ENCODE measurements at places on chromosomes 2 and 18.

DNA sequence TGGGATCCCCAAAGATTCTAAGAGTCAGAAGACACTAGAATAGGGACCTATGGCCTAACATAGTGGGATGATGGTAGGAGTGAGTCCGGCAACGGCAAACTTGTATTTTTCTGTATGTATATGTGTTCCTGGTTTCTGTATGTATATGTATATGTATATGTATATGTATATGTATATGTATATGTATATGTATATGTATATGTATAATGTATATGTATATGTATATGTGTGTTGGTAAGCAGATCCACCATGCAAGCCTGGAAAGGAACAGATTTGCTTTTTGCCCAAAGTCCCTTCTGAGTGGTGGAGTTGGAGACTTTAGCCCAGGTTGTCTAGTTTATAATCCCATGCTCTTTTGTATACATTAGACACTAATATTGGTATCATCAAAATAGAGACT, 46.6 kb downstream of the MFSD6 start:
- DNase-seq: no peak

DNA sequence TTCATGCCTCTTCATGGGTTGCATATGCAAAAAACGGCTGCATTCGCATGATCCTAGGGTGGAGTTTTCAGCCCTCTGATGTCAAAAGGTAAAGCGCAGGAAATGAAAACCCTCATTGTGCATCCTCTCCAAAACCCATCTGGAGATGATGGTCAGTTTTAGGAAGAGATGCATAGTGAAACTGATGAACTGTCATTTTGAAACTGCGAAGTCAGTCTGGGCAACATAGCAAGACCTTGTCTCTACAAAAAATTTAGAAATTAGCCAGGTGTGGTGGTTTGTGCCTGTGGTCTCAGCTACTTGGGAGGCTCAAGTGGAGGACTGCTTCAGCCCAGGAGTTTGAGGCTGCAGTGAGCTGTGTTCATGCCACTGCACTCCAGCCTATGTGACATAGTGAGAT, 2.5 kb upstream of the TTLL4 start:
- DNase-seq: no peak

- no peak for DNase-seq
These were observed 335.5 kb upstream of the SPRED2 start for GRCh38 chr2:65767946-65768345.

DNA sequence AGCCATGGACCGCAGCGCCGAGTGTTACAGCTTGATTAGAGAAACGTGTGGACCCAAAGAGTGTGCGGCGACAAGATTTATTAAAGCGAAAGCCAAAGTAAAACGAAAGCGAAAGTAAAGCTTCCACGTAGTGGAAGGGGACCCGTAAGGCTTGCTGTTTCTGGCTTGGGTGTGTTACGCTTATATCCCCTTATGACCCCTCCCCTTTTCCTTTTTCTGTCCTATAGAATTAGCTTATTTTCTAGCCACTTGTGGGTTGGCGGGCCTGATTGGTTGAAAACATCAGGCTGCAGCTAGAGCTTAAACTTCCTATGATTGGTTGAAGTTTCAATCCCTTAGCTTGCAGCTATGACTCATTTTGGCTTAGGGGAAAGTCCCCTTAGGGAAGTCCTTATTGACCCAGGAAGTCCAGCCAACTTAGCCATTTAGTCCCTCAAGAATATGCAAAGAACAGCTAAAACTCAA, 969.7 kb downstream of the DCDC2C start:
- DNase-seq: no peak

- DNase-seq: no peak
These were observed 36.2 kb upstream of the YES1 start for GRCh38 chr18:848062-848861.

DNA sequence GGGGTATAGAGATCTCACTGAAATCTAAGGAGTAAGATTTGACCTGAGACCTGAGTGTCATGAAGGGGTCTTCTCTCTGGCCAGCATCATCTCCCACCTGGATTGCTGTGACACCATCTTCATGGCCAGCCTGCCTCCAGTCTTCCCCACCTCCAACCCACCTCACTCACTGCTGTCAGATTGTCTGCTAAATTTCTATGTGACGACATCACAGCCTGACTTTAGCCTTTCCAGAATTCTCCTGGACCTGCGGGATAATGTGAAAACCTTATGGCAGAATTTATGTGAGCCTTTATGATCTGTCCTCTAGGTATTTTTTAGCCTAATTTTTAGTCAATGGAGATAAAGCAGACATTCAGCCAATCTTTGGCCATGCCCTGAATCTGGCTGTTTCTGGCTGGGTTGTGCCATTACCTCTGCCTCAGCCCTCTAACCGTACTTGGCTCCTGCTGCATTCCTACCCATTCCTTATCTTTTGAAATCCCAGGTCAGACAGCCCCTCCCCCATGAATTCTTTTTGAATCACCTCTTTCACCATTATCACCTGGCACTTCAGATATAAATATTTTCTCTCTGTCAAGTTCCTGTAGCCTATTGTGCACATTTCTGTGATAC, 66.4 kb upstream of the MMADHC start:
- no peak for DNase-seq
